ENCODE measurements at places on chromosomes 5 and 9.

GRCh38 chr5:135977375-135977928, 22.7 kb upstream of the LECT2 start:
- DNase-seq, result no peak

- no peak for DNase-seq
These were observed 19.2 kb downstream of the ADCY2 start for GRCh38 chr5:7415123-7415522.

GRCh38 chr5:8241558-8241957, 372.6 kb downstream of the MTRR start:
- no peak for DNase-seq

DNA sequence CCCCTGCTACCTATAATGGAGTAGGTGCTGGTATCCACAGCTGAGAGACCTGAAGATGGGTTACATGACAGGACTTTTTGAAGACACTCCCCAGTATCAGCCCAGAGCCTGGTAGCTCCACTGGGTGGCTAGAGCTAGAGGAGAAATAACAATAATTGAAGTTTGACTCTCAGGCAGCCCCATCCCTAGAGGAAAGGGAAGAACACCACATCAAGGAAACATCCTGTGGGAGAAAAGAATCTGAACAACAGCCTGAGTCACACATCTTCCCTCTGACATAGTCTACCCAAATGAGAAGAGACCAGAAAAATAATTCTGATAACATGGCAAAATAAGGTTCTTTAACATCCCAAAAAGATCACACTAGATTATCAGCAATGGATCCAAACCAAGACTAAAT, 432.1 kb downstream of the CDH18 start:
- DNase-seq, result no peak

- no peak for DNase-seq
These were observed 104.8 kb upstream of the CD180 start for GRCh38 chr5:67301285-67301903.

GRCh38 chr9:72951520-72952380, 1.1 kb downstream of the ALDH1A1 start:
- DNase-seq, result no peak

DNA sequence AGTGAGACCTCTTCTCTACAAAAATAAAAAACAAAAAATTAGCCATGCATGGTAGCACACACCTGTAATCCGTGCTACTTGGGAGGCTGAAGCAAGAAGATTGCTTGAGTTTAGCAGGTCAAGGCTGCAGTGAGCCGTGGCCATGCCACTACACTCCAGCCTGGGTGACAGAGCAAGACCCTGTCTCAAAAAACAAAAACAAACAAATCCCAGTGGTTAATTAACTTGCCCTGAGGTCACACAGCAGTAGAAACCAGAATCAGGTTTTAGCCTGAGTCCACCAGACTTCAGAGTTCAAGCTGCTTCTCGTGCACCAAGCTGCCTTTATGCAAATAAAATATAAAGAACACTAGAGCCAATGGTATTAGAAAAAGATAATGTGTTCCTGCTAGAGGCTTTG, 169.7 kb downstream of the GOLPH3 start:
- no peak for DNase-seq

Data from NCI-H1436 (cell line).